Activated T-helper 1 cell treated with anti-CD3 and anti-CD28 coated beads, Interleukin-12 subunit alpha, Interleukin-12 subunit beta, Interleukin-2, Interleukin-4 antibody, amounts not matched to agents 30 ng/mL and 10 ng/mL and 1 ng/mL, durations not matched to agents 14 hours and 24 hours and 36 hours (primary cell): ENCODE measurements at places on chromosomes 13 and 19. TPM values are rescaled to one million over a fixed set of nuclear protein-coding genes. Genes with fewer than 3 reads are reported as not detected.

Gene CACNG8
- not detected in 2 replicates for total RNA-seq

Gene ZNF793
- total RNA-seq = 0.39 and 0.44 TPM in 2 replicates

Gene CYP4F12
- not detected in 2 replicates for total RNA-seq

Gene PDE4C
- total RNA-seq = not detected in 2 replicates

Gene NLRP9
- total RNA-seq = not detected in 2 replicates

Gene ACOD1
- total RNA-seq = not detected in 2 replicates

Gene LILRB4
- 0.34 TPM in 1 of 2 replicates, not detected in the other for total RNA-seq

Gene RNF113B
- not detected in 2 replicates for total RNA-seq

Gene SHANK1
- total RNA-seq = not detected in 2 replicates

Gene ZNF763
- total RNA-seq = 0.49 and 1.1 TPM in 2 replicates

Gene CNN1
- not detected in 2 replicates for total RNA-seq

Gene INAFM1
- 9.3 and 10.2 TPM in 2 replicates for total RNA-seq

Gene CAPN12
- total RNA-seq = 1.1 and 2.5 TPM in 2 replicates

Gene OR10H1
- total RNA-seq = not detected in 2 replicates

Gene ARL11
- total RNA-seq = 0.80 and 0.93 TPM in 2 replicates

Gene ATXN8OS
- not detected in 2 replicates for total RNA-seq

Gene MBD3L2
- not detected in 2 replicates for total RNA-seq

Gene ZNF223
- 0.18 TPM in 1 of 2 replicates, not detected in the other for total RNA-seq

Gene APOE
- total RNA-seq = 0.41 and 0.42 TPM in 2 replicates

Gene SWSAP1
- 3.2 and 3.9 TPM in 2 replicates for total RNA-seq

Gene DHDH
- total RNA-seq = not detected in 2 replicates

Gene C19orf85
- total RNA-seq = not detected in 2 replicates

Gene ONECUT3
- not detected in 2 replicates for total RNA-seq

Gene UBE2L5
- not detected in 2 replicates for total RNA-seq

Gene PCSK4
- total RNA-seq = 0.26 and 1.5 TPM in 2 replicates

Gene CEACAM5
- total RNA-seq = not detected in 2 replicates

Gene C19orf33
- 0.71 TPM in 1 of 2 replicates, not detected in the other for total RNA-seq

Gene ZNF541
- total RNA-seq = 0.05 and 0.39 TPM in 2 replicates

Gene PGLYRP1
- not detected in 2 replicates for total RNA-seq

Gene MYBPC2
- total RNA-seq = 0.22 and 0.47 TPM in 2 replicates

Gene C1QTNF9B
- not detected in 2 replicates for total RNA-seq

Gene HNRNPUL1
- 254 and 264 TPM in 2 replicates for total RNA-seq

Gene HOMER3
- total RNA-seq = 0.29 and 0.75 TPM in 2 replicates

Gene CD33
- total RNA-seq = 6.3 and 6.8 TPM in 2 replicates

Gene MEGF8
- 7.5 and 7.8 TPM in 2 replicates for total RNA-seq

Gene BRME1
- total RNA-seq = 16.6 and 20.5 TPM in 2 replicates

Gene SMAD9
- 0.08 TPM in 1 of 2 replicates, not detected in the other for total RNA-seq

Gene WDR18
- 105 and 108 TPM in 2 replicates for total RNA-seq
